ENCODE measurements at places on chromosomes 6 and 20.

DNA sequence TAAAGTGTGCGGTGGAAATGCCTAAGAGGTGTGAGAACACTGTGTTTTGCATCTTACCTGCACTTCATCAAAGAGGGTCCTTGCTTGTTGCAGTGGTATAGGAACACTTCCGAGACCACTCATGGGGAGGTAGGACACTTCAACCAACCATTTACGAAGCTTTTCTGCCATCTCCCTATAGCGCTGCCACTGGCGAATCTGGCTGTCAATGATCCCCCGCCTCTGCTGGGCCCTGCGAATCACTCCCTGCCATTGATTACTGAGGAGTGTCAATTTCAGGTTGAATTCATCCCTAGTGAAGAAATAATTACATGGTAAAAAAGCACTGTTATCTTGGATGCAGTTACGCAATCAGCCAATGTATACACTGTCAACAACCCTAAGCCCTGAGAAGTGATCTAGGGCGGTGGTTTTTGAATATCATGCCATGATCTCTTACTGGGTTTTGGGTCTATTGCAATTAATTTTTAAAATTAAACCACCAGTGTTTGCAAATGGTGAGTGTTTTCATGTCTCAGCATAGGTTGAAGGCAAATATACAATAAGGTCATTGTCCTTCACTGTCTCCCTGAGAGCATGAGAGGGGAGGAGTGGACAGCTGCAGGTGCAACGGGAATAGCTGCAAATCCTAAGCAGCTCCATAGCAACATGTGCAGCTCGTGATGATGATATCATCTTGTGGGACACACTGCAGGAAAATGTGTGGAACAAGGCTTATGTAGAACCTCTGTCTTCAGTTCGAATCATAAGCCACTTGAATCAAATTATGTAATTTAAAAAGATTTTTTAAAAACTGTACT lies 400.6 kb downstream of the ESR1 start:
- no peak for DNase-seq

- no peak for DNase-seq
Measured at GRCh38 chr6:31407699-31408098, 4.3 kb downstream of the MICA start.

GRCh38 chr20:16459019-16459700 lies 114.1 kb downstream of the KIF16B start:
- DNase-seq: no peak

DNA sequence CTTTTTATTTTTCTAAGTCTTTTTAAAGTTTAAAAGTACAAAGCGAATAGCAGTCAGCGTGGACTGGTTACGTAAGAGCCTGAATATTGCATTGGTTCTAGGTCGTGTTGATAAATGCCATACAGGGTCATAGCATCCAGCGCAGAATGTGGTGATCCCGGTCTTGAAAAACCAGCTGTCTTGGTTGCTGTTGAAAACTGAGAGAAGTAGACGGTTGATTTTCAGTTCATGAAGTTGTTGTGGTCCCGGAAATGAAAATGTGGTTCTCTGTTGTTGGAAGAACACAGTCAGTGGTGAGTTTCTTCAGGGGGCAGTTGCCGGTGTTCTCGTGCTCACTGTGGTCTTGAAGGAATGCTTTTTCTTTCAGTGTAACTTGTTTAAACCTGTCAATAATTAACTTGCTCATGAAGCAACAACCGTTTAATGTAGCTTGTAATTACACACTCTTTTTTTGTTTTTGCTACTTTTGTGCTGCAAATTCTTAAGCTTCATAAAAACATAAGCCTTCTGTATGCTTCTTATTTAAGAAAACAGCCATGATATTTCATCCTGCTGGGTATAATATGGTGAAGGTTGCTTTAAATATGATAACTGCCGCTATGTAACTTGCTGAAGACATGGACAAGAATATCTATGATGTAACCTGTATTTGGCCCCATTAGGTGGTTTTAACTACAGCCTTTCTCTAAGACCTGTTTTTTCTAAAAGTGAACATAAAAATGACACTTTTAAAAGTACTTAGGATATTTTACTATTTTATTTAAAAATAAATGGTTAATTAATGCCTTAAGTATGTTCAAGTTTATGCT lies 64.8 kb upstream of the KIF25 start:
- DNase-seq: no peak

- DNase-seq: no peak
Measured at GRCh38 chr6:98775205-98775604, 59.2 kb upstream of the POU3F2 start.

- no peak for DNase-seq
Measured at GRCh38 chr6:61909486-61909885, 376.5 kb downstream of the KHDRBS2 start.

DNA sequence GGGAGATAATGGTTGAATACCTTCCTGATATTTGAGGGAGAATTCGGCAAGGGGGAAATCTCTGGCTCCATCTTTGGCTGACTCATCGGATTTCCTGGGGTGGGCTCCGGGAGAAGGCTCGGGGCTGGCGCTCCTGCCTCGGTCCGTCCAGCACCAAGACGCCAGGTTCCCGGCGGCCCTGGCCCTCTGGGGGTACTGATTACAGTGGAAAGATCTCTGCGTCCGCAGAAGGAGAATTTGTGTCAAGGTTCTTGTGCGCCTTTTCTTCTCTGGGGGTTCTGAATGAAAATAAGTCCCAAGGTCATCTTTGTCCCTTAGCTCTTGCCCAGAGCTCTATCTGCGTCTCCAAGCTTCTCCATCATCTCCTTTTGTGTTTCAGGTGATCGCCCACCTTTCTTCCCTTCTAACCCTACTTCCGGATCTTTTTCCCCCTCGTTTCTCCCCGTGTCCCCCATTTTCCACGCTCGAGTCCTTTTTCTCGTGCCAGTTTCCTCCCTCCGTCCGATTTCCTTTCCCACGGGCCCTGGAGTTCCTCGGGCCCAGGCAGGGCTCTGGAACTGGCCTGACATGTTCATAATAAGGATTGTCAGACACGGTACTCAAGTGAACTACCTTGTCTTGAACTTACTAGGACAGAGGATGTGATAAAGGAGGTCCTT lies 11.6 kb downstream of the NRN1 start:
- no peak for DNase-seq

- DNase-seq: no peak
Measured at GRCh38 chr20:3922983-3923339, 33.8 kb downstream of the PANK2 start.

- DNase-seq: peak; percentile 48
Measured at GRCh38 chr6:161444464-161444863, 170.6 kb upstream of the AGPAT4 start.

GRCh38 chr20:61977419-61977786 lies 88.3 kb downstream of the TAF4 start:
- no peak for DNase-seq

GRCh38 chr6:45795678-45796077 lies 220.0 kb downstream of the CLIC5 start:
- DNase-seq: no peak

- no peak for DNase-seq
Measured at GRCh38 chr20:18055261-18055660, 2.5 kb downstream of the OVOL2 start.

GRCh38 chr6:137291441-137291840 lies 72.3 kb upstream of the IFNGR1 start:
- DNase-seq: peak; percentile 6

- no peak for DNase-seq
Measured at GRCh38 chr6:65896140-65896539, 189.1 kb upstream of the EYS start.

DNA sequence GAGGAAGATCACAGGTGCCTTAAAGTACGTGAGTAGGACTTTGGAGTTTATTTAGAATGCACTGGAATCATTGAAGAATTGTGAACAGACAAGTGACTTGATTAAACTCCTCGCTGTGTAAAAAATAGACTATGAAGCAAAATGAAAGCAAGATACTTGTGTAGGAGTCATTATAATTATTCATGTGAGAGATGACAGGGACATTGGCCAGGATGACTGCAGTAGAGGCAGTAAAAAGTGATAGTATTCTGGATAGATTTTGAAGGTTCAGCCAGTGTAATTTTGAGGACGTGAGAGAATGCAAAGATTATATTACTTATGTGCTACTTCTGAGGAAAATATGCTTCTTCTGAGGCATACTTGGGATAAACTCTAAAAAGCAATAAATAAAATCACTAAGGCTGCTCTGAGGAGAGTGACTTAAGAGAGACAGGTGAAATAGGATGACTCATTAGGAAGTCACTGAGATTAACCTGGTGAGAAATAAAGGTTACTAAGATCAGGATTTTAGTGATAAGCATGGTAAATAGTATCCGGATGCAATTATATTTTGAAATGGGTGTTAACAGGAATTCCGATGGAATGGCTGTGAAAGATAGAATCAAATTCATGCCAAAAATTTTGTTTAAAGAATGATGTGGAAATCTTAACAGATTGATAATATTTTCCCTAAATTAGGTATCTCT lies 202.0 kb downstream of the CENPW start:
- no peak for DNase-seq

GRCh38 chr6:66048684-66049474 lies 341.9 kb upstream of the EYS start:
- DNase-seq: no peak

- no peak for DNase-seq
Measured at GRCh38 chr6:136624347-136624746, 74.1 kb upstream of the MAP7 start.

GRCh38 chr6:152874846-152875568 lies 107.8 kb downstream of the FBXO5 start:
- no peak for DNase-seq

- no peak for DNase-seq
Measured at GRCh38 chr6:25179051-25179778, 100.0 kb upstream of the CARMIL1 start.

DNA sequence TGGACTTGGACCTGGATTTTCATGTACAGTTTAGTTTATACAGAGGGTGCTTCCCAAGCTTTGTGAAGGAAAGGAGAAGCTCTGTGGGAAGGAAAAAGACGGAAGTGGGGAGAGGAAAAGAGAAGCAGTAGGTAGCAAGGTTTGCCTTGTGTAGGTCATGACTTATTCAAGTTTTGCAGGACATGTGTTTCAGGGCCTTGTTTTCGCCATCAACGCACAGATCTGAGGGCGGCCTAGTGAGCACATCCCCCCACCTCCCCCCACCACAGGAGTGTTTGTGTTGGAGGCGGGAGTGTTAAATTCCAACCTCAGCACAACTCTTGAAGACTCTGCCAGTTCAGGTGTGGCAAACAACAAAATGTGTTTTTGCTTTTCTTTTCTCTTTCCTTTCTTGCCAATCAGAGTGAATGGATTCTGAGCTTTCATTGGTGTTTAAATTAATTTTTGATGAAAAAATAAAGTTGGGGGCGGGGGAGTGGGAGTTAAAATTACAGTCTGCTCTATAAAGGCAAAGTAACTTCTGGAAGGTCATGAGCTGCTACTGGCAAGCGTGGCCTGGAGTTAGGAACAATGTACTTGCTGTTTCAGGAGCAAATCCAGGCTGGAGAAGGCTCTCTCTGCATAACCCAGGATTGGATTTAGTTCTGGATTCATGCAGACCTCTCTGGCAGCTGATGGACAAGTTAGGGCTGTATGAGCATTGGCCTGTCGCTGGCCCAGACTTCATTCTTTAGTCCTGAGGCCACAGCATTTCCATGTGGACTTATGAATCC lies 338.5 kb downstream of the CD83 start:
- no peak for DNase-seq

DNA sequence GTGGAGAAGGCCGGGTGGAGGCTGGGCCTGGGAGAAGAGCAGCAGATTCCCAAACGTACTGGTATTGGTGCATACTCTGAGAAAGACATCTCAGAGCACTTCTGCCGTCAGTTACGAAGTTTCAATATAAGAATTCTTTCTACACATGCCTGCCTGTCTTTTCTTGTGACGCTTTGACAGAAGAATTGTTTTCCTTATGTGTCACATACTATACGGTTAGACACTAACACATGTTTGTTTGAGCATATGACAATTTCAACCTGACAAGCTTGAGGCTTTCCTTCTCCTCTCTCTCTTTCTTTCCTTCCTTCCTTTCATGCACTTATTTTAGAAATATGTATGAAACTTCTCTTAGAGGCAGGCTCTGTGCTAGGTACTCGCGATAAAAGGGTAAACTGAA lies 360.0 kb downstream of the QKI start:
- DNase-seq: no peak

- no peak for DNase-seq
Measured at GRCh38 chr20:59666586-59666985, 62.2 kb downstream of the PHACTR3 start.

- no peak for DNase-seq
Measured at GRCh38 chr6:166259296-166259977, 48.8 kb downstream of the PRR18 start.

DNA sequence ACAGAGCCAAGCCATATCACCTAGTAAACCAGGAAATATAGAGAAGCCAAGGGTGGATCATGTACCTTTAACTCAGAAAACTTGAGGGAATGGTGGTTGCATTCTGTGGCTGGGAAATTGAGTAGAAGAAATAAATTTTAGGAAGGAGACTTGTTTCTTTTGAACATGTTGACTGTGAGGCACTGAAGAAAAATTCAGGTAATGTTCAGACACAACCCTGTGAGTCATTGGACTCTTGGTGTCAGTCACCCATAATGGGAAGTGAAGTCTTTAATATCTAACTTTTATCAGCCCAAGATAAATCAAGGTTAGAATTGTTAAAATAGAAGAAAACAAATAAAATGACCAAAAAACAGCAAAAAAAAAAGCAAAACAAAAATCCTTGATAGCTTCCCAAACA lies 98.8 kb upstream of the GRIK2 start:
- no peak for DNase-seq

DNA sequence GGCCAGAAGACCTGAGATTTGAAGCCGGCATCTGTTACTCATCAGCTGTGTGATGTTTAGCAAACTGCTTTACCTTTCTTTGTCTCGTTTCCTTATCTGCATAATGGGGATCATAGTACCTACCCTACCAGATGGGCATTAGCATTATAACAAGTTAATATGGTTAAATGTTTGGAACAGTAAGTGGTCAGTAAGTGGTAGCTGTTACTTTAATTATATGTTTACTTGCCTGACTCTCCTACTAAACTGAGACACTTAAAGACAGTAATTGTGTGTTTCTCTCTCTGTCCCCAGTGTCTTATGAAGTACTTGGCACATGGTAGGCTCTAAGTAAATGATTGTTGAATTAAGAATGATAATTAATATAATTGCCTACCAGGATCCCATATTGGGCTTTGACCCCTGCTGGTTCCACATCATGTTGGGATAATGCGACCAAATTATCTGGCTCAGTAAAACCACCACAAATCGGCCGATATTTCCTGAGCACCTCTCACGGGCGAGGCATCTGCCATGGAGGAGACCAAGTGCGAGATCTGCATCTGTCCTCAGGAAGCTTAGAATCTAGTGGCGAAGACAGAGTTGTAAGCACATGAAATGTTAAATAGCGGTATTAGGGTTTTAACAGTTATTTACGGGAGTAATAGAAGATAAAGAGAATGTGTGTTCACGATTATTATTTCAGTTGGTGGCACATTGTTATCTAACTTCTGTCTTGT lies 31.4 kb downstream of the PTK7 start:
- DNase-seq: no peak

DNA sequence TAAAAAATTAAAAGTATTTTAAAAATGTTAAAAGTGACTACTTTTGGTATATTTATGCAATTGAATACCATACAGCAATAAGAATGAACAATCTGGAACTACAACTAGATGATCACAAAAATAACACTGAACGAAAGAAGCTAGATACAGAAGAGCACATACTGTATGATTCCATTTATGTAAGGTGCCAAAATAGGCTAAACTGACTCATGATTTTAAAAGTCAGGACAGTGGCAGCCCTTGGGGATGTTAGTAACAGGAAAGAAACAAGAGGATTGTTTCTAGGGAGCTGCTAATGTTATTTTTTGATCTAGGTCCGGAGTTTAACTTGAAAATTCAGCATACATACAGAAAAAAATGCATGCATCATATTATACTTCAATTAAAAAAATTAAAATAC lies 42.3 kb downstream of the KIF13A start:
- no peak for DNase-seq

GRCh38 chr20:17533396-17533795 lies 2.2 kb upstream of the BFSP1 start:
- peak; percentile 9 for DNase-seq

Measured in activated CD4-positive, alpha-beta T cell treated with anti-CD3 and anti-CD28 coated beads for 48 hours (primary cell).